SJSA1 (cell line): ENCODE measurements at places on chromosomes 4 and X. TPM values are rescaled to one million over a fixed set of nuclear protein-coding genes. Genes with fewer than 3 reads are reported as not detected.

The MTMR1 gene
- total RNA-seq: 17.0 and 17.5 TPM in 2 replicates

The ARMCX4 gene
- total RNA-seq: 3.9 and 5.8 TPM in 2 replicates

The PLAC1 gene
- not detected in 2 replicates for total RNA-seq

The PCYT1B gene
- not detected in 2 replicates for total RNA-seq

The TREX2 gene
- 0.39 TPM in 1 of 2 replicates, not detected in the other for total RNA-seq

The PAK3 gene
- 0.45 and 1.7 TPM in 2 replicates for total RNA-seq

The KLHL8 gene
- total RNA-seq: 10.2 and 16.0 TPM in 2 replicates

The MAOB gene
- total RNA-seq: not detected in 2 replicates

The SMARCA5 gene
- 38.1 and 46.9 TPM in 2 replicates for total RNA-seq

The NUDT6 gene
- total RNA-seq: 11.1 and 13.7 TPM in 2 replicates

The SLITRK4 gene
- total RNA-seq: not detected in 2 replicates

The TMEM35A gene
- not detected in 2 replicates for total RNA-seq

The PLP1 gene
- not detected in 2 replicates for total RNA-seq

The WNK3 gene
- total RNA-seq: 0.05 TPM in 1 of 2 replicates, not detected in the other

The CT45A10 gene
- total RNA-seq: not detected in 2 replicates

The MAGEA1 gene
- not detected in 2 replicates for total RNA-seq

The BMX gene
- not detected in 2 replicates for total RNA-seq

The CYSLTR1 gene
- 0.11 and 0.63 TPM in 2 replicates for total RNA-seq

The IL1RAPL2 gene
- not detected in 2 replicates for total RNA-seq

The TNIP2 gene
- 37.2 and 49.7 TPM in 2 replicates for total RNA-seq

The IL2 gene
- not detected in 2 replicates for total RNA-seq

The ZAR1 gene
- total RNA-seq: not detected in 2 replicates

The RAB40AL gene
- 0.18 TPM in 1 of 2 replicates, not detected in the other for total RNA-seq

The GLOD5 gene
- not detected in 2 replicates for total RNA-seq

The RTL5 gene
- 1.5 and 1.8 TPM in 2 replicates for total RNA-seq

The DGKK gene
- not detected in 2 replicates for total RNA-seq

The FAM47A gene
- not detected in 2 replicates for total RNA-seq

The BGN gene
- total RNA-seq: 0.08 TPM in 1 of 2 replicates, not detected in the other

The PNCK gene
- total RNA-seq: not detected in 2 replicates

The TCEAL4 gene
- 45.1 and 50.6 TPM in 2 replicates for total RNA-seq

The SSX3 gene
- not detected in 2 replicates for total RNA-seq

The FGF2 gene
- 34.9 and 42.9 TPM in 2 replicates for total RNA-seq

The C4orf36 gene
- total RNA-seq: 0.41 and 2.8 TPM in 2 replicates

The TCEAL7 gene
- not detected in 2 replicates for total RNA-seq

The GDPD2 gene
- 0.05 TPM in 1 of 2 replicates, not detected in the other for total RNA-seq
